ENCODE measurements at places on chromosomes 4 and X.

DNA sequence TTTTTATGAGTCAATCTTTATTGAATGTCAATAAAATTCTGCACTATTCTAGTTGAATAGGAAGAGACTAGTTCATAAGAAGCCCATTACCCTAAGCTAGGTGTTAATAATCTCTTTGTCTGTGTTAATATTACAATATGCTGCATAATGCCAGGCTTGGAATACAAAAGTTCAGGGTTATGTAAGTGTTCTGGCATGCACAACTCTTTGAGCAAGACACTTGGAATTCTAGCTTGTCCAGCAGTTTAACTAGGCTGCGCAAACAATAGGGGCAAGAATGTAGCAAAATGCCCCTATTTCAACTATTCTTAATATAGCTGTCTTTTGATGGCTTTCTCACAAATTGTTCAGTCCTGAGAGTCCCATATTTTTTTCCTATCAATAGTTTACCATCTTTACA, 31.3 kb upstream of the ETNPPL start:
- peaks cover 11% of the 10 kb centered on the region for H3K27me3 ChIP-seq
- no peak overlapping the region for H3K27ac ChIP-seq
- no peaks in the 10 kb centered on the region for H3K4me1 ChIP-seq
- DNase-seq, result no peak

GRCh38 chrX:46628460-46629371, 55.2 kb downstream of the CHST7 start:
- H3K36me3 ChIP-seq, result no peaks in the 10 kb centered on the region
- H3K27ac ChIP-seq, result no peak overlapping the region
- H3K4me3 ChIP-seq, result no peak overlapping the region
- no peaks in the 10 kb centered on the region for H3K4me1 ChIP-seq

DNA sequence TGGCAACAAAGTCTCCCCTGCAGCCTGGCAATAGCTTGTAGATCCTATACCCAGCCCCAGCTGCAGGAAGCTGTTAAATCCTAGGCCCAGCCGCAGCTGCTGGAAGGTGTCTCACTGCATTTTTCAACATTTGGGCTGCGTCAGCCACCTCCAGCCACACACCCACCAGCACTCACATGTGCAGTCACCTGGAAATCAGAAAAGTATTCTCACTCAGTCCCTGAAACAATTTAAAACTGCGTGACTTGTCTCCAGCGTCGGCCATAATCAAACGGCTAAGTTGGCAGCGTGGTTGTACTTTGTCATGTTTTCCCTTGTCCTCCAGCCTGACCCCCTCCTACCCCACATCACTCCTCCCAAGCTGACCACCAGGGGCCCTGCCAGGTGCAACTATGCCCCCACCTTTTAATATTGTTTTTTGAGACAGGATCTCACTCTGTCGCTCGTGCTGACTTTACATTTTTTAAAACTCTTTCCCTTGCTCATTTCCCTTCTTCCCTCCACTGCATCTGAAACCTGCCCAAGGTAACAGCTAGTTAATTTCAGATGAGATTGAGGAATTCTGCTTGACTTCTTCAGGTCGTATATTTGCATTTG, 97.2 kb upstream of the FRG1 start:
- no peaks in the 10 kb centered on the region for H3K27me3 ChIP-seq
- no peak overlapping the region for H3K4me3 ChIP-seq
- no peak for DNase-seq
- no peaks in the 10 kb centered on the region for H3K36me3 ChIP-seq

DNA sequence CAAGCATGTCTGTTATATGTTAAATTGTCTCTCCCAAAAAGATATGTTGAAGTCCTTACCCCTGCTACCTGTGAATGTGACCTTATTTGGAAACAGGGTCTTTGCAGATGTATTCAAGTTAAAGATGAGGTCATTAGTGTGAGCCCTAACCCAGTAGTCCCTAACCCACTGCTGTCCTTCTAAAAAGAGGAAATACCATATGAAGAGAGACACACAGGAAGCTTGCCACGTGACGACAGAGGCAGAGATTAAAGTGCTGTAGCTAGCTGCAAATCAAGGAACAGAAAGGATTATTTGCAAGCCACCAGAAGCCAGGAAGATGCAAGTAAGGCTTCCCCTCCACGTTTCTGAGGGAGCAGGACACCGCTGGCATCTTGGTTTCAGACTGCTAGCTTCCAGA, 150.1 kb downstream of the HNRNPD start:
- H3K4me1 ChIP-seq, result no peaks in the 10 kb centered on the region
- H3K27me3 ChIP-seq, result no peaks in the 10 kb centered on the region
- H3K36me3 ChIP-seq, result no peaks in the 10 kb centered on the region
- no peak for DNase-seq
- no peak overlapping the region for H3K27ac ChIP-seq

GRCh38 chr4:153081693-153082092, 122.5 kb upstream of the TRIM2 start:
- H3K4me1 ChIP-seq, result no peaks in the 10 kb centered on the region
- H3K27ac ChIP-seq, result no peak overlapping the region
- no peak overlapping the region for H3K4me3 ChIP-seq
- H3K36me3 ChIP-seq, result no peaks in the 10 kb centered on the region
- DNase-seq, result no peak

GRCh38 chrX:43655151-43656004, 721 bp upstream of the MAOA start:
- no peaks in the 10 kb centered on the region for H3K4me1 ChIP-seq
- no peak for DNase-seq
- H3K36me3 ChIP-seq, result no peaks in the 10 kb centered on the region
- H3K4me3 ChIP-seq, result peak overlapping the region; percentile 43
- no peak overlapping the region for H3K27ac ChIP-seq
- H3K27me3 ChIP-seq, result no peaks in the 10 kb centered on the region

DNA sequence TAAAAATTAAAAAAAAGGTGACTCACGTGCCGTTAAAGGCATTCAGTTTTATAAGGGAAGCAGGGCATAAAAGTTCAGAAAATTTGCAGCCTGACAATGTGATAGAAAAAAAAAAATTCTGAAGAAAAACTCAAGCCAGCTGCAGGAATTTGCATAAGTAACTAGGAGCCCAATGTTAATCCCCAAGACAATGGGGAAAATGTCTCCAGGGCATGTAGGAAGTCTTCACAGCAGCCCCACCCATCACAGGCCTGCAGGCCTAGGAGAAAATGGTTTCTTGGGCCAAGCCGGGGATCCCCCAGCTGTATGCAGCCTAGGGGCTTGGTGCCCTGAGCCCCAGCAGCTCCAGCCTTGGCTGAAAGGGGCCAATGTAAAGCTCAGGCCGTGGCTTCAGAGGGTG, 31.2 kb downstream of the CHM start:
- no peaks in the 10 kb centered on the region for H3K27me3 ChIP-seq
- no peaks in the 10 kb centered on the region for H3K4me1 ChIP-seq
- DNase-seq, result no peak
- H3K36me3 ChIP-seq, result no peaks in the 10 kb centered on the region
- no peak overlapping the region for H3K4me3 ChIP-seq
- H3K27ac ChIP-seq, result no peak overlapping the region

DNA sequence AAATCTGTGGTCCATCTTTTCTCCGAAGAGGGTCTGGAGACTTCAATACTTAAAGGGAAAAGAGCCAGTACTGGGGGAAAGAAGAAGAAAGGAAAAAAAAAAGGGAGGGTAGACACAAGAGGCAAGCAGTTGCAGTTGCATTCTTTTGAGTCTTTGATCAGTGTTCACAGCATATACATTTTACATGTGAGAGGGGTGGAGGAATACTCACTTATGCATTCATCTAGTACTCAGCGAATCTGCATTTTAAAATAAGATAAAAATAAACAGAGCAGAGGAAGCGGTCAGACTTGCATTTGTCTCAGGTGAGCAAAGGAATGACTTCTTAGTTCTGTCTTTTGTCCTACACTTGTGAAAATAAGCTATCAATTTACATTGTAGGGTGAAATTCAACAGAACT, 275.6 kb downstream of the SLC7A11 start:
- H3K36me3 ChIP-seq, result no peaks in the 10 kb centered on the region
- H3K27me3 ChIP-seq, result no peaks in the 10 kb centered on the region
- H3K4me3 ChIP-seq, result no peak overlapping the region
- peaks cover 10% of the 10 kb centered on the region for H3K4me1 ChIP-seq
- DNase-seq, result no peak

GRCh38 chr4:181855307-181855706, 387.9 kb upstream of the TENM3 start:
- H3K27ac ChIP-seq, result no peak overlapping the region
- H3K27me3 ChIP-seq, result no peaks in the 10 kb centered on the region

- peak overlapping the region; percentile 89 for H3K27ac ChIP-seq
- no peaks in the 10 kb centered on the region for H3K27me3 ChIP-seq
- peaks cover 26% of the 10 kb centered on the region for H3K36me3 ChIP-seq
- H3K4me3 ChIP-seq, result 0 out of 2 replicates have a peak overlapping the region, but pooled peaks have one; percentile 5
Observed at GRCh38 chr4:726235-726787, 20.7 kb downstream of the PCGF3 start.

- no peak overlapping the region for H3K27ac ChIP-seq
- no peaks in the 10 kb centered on the region for H3K27me3 ChIP-seq
- no peak for DNase-seq
- no peaks in the 10 kb centered on the region for H3K4me1 ChIP-seq
- no peak overlapping the region for H3K4me3 ChIP-seq
Observed at GRCh38 chr4:142595222-142595871, 250.8 kb downstream of the INPP4B start.

- H3K27ac ChIP-seq, result no peak overlapping the region
- no peak for DNase-seq
- no peaks in the 10 kb centered on the region for H3K27me3 ChIP-seq
Observed at GRCh38 chr4:99540277-99540939, 23.4 kb downstream of the TRMT10A start.

- H3K4me1 ChIP-seq, result no peaks in the 10 kb centered on the region
- no peak overlapping the region for H3K4me3 ChIP-seq
- no peak overlapping the region for H3K27ac ChIP-seq
- DNase-seq, result no peak
Observed at GRCh38 chr4:47945930-47946726, 31.7 kb upstream of the NFXL1 start.

DNA sequence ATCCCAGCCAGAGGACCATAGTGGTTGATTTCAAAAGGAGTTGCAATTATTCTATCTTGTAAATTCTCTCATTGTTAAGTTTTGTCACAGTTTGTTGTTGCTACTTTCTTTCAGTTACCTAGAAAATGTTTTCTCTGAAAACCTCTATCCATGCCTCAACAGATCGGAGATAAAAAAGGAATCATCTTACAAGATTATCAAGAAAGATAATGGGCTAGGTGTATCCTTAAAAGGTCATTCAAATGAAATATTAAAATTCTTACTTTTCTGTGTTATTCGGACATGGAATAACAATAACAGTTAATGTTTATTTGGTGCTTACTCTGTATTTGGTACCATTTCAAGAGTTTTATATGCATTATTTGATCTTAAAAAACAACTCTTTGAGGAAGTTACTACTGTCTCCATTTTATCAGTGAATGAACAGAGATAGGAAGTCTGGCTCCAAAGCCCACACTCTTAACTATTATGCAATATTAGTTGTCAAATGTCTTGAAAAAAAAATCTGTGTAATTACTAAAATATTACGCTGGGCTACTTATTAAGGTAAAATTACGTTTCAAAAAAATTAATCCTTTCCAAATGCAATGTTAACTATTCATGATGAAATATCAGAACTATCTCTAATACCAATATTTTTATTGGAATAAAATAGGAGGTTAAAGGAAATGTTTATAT, 97.5 kb downstream of the SNCA start:
- no peak overlapping the region for H3K4me3 ChIP-seq
- H3K27me3 ChIP-seq, result no peaks in the 10 kb centered on the region
- no peaks in the 10 kb centered on the region for H3K4me1 ChIP-seq
- H3K27ac ChIP-seq, result no peak overlapping the region
- H3K36me3 ChIP-seq, result no peaks in the 10 kb centered on the region

DNA sequence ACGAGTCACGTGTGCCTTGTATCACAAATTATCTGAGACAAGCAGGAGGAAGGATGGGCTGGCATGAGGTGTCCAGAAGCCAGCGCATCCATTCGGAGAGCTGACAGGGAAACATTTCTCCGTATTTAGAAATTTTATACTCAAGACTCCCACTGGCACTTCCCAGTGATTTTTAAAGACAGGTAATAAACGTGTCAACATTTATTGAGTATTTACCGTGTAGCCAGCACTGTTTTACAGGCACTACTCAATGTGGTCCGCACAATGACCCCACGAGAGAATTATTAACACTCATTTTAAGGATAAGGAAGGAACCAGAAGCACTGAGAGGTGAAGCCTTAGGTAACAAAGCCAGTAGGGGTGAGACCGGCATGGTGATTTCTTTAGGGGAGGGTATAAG, 23.2 kb downstream of the GEMIN8 start:
- no peaks in the 10 kb centered on the region for H3K4me1 ChIP-seq
- H3K27ac ChIP-seq, result no peak overlapping the region
- H3K4me3 ChIP-seq, result no peak overlapping the region
- no peaks in the 10 kb centered on the region for H3K36me3 ChIP-seq
- no peak for DNase-seq

- H3K36me3 ChIP-seq, result no peaks in the 10 kb centered on the region
- no peaks in the 10 kb centered on the region for H3K4me1 ChIP-seq
- no peak overlapping the region for H3K27ac ChIP-seq
Observed at GRCh38 chr4:173794662-173795061, 264.6 kb upstream of the HAND2 start.

GRCh38 chr4:88077911-88078524, 70.6 kb downstream of the PKD2 start:
- no peak overlapping the region for H3K27ac ChIP-seq
- H3K27me3 ChIP-seq, result no peaks in the 10 kb centered on the region
- H3K4me1 ChIP-seq, result no peaks in the 10 kb centered on the region
- no peak for DNase-seq

GRCh38 chr4:21775703-21776102, 172.9 kb downstream of the KCNIP4 start:
- no peak for DNase-seq
- no peaks in the 10 kb centered on the region for H3K4me1 ChIP-seq
- H3K36me3 ChIP-seq, result no peaks in the 10 kb centered on the region
- no peak overlapping the region for H3K27ac ChIP-seq
- no peaks in the 10 kb centered on the region for H3K27me3 ChIP-seq

DNA sequence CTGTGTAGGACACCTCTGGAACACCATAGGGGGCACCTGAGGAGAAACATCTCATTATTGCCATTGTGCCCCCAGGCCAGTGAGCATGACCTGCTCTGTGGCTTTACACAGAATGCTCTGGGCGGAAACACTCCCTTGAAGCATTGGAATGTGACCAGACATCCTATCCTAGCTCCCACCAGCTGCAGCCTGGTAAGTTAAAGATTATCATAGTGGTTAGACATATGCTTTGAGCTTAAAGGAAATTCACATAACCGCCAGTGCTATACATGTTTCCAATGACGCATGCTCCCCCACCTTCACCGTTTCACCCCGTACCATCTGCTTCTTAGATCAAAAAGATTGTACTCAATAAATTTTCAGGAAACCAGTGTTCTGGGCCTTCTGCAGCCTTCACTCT, 217.7 kb upstream of the CENPE start:
- H3K27ac ChIP-seq, result no peak overlapping the region
- no peaks in the 10 kb centered on the region for H3K36me3 ChIP-seq
- no peaks in the 10 kb centered on the region for H3K4me1 ChIP-seq
- H3K4me3 ChIP-seq, result no peak overlapping the region
- no peak for DNase-seq

Data from K562 (cell line).